Large intestine (tissue), 12 donors: ENCODE measurements at places on chromosomes 7 and 10. TPM values are rescaled to one million over a fixed set of nuclear protein-coding genes. Genes with fewer than 3 reads are reported as not detected.

GRCh38 chr7:158142657-158143056, 445.0 kb downstream of the PTPRN2 start:
- DNase-seq = no peak

DNA sequence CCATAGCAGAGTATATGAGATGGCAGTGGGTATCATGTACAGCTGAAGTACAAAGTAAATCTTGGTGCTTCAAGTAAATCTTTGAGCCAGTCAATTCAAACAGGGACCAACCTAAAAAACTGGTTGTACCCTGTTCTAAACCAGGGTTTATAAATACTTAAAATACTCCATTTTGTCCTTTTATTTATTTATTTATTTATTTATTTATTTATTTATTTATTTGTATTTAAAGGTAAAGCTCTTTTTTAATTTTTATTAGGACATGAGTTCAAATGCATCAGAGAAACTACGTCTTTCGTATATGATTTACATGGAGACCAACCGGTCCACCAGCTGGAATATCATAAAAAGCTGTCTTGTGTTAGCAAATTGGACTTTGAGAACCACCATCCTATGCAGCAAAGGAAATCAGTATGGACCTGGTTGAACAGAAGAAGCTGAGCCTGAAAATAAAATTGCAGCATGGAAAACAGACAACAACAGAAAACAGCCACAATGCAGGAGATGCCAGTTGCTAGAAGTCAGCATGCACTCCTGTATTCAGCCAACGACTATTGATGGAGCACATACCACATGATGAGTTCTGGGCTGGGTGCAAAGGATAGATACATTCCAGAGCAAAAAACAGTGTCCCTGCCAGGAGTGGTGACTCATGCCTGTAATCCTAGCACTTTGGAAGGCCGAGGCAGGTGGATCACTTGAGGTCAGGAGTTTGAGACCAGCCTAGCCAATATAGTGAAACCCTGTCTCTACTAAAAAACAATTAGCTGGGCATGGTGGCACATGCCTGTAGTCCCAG, 60.0 kb downstream of the PLXNA4 start:
- DNase-seq = peak; percentile 17

The SEC61G gene
- polyA plus RNA-seq = 198 TPM

DNA sequence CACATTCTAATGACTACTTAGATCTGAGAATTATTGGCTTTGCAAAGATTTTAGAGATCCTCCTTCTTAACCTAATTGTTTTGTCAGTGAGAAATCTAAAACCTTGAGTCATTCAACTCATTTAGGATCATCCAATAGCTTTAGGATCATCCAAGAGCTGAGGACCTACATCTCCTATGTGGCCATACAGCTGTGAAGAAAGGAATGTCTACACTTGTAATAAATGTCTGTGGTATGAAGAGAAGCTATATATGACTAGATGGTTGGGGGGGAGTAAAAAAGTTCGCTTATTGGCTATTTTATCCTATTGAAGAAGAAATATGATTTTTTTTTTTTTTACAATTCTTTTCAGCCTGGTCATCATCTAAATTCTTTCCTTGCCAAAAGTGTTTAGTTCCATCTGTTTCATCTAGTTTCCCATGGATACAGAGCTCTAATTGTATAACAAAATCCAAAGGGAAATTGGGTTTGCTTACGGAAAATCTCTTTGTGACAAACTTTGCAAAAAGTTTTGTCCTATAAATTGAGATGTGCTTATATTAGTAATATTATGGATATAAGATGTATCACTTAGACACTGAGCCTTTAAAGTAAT, 196.7 kb downstream of the PRKG1 start:
- no peak for DNase-seq

GRCh38 chr10:124016804-124017375, 76.5 kb downstream of the CHST15 start:
- no peak for DNase-seq

DNA sequence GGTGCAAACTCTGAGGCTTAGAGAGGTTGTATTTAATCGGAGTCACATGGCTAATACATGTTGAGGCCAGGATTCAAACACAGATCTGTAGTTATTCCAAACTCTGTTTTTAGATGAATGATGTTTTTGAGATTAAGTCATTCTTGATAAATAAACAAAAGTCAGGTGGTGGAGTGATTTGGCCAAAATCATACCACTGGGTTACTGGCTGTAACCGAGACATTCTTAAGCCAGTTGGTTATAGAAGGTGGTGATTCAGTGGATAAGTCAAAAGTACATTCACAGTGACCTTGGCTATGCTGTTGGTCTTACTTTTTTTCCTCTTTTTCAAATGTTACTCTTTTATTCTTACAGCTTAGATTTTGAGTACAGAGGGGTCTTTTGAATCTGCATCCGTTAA, 361.4 kb downstream of the KIF20B start:
- no peak for DNase-seq

The RHEB gene
- 78.7 TPM for polyA plus RNA-seq

The CYP2C19 gene
- 26.9 TPM for polyA plus RNA-seq

GRCh38 chr10:393787-394438, 258.7 kb downstream of the ZMYND11 start:
- DNase-seq = no peak

The TAS2R41 gene
- not detected for polyA plus RNA-seq

The HOXA10 gene
- 0.12 TPM for polyA plus RNA-seq

- DNase-seq = no peak
Measured at GRCh38 chr7:72159911-72160310, 252.2 kb downstream of the CALN1 start.

The GRID2IP gene
- 0.88 TPM for polyA plus RNA-seq

The SORCS1 gene
- 6.5 TPM for polyA plus RNA-seq

The ZNF775 gene
- 5.2 TPM for polyA plus RNA-seq

- peak; percentile 12 for DNase-seq
Measured at GRCh38 chr7:155234158-155234492, 63.6 kb upstream of the INSIG1 start.

DNA sequence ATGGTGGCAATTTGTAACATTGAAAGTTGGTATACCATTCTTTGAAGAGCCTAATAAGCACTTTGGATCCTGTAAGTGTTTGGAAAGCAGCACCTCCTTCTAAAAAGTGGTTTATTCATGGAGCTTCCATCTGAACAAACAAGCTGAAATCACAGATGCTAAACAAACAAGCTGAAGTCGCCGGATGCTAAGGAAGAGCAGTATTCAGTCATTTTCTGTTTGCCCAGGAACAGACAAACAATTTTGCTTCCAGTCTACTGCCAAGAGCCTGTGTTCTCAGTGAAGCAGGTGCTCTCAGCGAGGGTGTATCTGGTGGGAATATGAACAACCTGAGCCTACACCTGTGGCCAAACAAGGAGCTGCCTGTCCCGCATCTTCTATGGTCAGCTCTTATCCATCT, 6.3 kb downstream of the COL28A1 start:
- DNase-seq = no peak

- DNase-seq = no peak
Measured at GRCh38 chr10:89548673-89549072, 13.3 kb upstream of the SLC16A12 start.

The NODAL gene
- polyA plus RNA-seq = 0.33 TPM

The HHEX gene
- polyA plus RNA-seq = 7.1 TPM

GRCh38 chr7:151540146-151540545, 20.5 kb upstream of the RHEB start:
- DNase-seq = no peak

The HYAL4 gene
- polyA plus RNA-seq = not detected

DNA sequence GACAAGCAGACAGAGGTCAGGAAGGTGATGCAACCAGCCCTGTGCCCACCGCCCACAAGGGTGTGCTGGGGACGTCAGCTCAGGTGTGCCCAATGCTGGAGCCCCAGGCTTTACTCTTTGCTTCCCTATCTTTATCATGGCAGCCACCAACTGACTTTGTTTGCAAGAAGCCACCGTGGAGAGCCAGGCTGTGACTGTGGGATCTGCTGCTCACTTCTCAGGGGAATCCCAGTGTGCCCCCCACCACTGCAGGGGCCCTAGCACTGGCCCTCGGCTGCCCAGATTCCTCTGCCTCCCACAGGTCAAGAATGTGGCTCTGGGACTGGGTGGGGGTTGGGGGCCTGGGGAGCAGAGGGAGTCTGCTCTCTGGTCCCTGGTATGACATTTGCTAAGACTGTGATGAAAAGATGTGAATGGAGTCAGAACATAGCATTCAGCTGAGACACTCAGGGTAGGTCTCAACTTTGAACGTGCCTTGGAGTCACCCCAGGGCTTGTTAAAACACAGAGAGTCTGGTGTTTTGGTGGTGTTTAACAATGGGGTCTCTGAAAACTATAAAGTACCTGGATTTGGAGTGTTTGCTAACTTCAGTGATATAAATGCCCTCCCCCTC, 47.3 kb downstream of the ARHGAP22 start:
- DNase-seq = no peak

The AGAP4 gene
- 38.1 TPM for polyA plus RNA-seq
